ENCODE measurements at places on chromosomes 5 and 9.
A peak's percentile ranks its signal among the peaks of the same experiment; 100 is the strongest.

- peaks cover 27% of the 10 kb centered on the region for H3K4me1 ChIP-seq
- peaks cover 11% of the 10 kb centered on the region for H3K27me3 ChIP-seq
- DNase-seq, result no peak
- H3K36me3 ChIP-seq, result no peaks in the 10 kb centered on the region
- H3K4me3 ChIP-seq, result no peak overlapping the region
- no peak overlapping the region for H3K27ac ChIP-seq
These were observed 83.5 kb downstream of the ARHGAP26 start for GRCh38 chr5:142853682-142854081.

DNA sequence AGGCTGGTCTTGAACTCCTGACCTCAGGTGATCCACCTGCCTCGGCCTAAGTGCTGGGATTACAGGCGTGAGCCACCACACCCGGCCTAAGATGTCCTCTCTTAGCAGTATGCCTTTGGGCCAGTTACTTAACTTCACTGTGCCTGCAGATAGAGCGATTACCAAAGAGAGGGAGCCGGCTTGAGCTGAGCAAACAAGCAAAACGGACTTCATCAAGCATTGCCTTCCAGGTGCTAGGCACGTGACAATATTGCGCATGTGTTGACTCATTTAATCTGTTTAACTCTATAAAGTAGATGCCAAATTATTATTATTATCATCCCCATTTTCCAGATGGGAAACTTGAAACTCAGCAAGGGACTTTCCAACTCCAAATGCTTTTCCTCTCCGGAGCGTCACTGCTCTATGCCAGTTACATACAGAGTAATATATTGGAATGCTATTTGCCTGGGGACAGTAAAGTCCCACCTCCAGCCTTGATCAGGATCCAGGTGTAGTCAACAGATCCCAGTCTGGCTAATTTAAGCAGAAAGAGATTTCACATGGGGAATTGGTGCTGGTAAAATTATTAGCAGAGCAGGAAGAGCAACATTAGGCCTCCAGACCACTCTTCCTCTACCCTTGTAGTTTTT is 5.6 kb upstream of the C9orf152 start:
- no peak overlapping the region for H3K27ac ChIP-seq
- peaks cover 1% of the 10 kb centered on the region for H3K4me1 ChIP-seq
- no peak for DNase-seq

DNA sequence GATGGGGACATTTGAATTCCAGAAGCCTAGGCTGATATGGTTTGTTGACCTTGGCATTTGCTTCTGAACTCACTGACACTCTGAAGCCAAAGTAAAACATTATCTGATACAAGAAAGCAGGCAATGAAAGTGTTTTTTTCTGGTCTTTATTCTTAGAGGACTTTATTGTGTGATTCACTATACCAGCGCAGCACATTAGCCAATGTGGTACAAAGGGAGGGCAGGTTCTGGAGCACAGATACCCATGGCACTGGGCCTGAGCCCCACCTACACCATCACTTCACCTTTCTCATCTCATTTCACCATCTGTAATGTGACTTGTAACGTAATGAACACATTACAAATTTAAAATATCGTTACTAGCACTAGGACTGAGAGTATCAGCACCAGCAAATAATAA is 89.7 kb upstream of the ZNF366 start:
- no peak overlapping the region for H3K27ac ChIP-seq
- peaks cover 12% of the 10 kb centered on the region for H3K36me3 ChIP-seq
- no peak overlapping the region for H3K4me3 ChIP-seq
- no peak for DNase-seq
- H3K4me1 ChIP-seq, result peaks cover 13% of the 10 kb centered on the region

- no peak overlapping the region for H3K27ac ChIP-seq
- no peak for DNase-seq
- H3K4me3 ChIP-seq, result no peak overlapping the region
- H3K36me3 ChIP-seq, result no peaks in the 10 kb centered on the region
- peaks cover 1% of the 10 kb centered on the region for H3K4me1 ChIP-seq
- H3K27me3 ChIP-seq, result no peaks in the 10 kb centered on the region
These were observed 455.4 kb downstream of the EBF1 start for GRCh38 chr5:158644301-158644700.

DNA sequence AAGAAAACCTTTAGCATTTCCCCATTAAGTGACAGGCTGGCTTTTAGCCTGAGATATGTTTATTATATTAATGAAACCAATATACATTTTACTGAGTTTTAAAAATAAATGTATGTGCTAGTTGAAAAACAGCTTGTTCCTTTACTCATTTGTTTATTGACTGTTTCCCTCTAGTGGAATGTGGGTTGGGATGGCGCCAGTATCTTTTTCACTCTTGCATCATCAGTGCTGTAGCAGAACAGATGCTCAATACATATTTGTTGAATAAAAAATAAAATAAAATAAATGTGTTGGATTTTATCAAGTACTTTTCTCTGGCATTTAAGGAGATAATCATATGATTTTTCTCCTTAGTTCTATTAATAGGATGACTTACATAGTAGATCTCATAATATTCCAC is 43.0 kb downstream of the FSTL4 start:
- no peak overlapping the region for H3K4me3 ChIP-seq
- H3K4me1 ChIP-seq, result no peaks in the 10 kb centered on the region
- H3K27ac ChIP-seq, result no peak overlapping the region
- no peak for DNase-seq

- H3K4me1 ChIP-seq, result peaks cover 40% of the 10 kb centered on the region
- H3K4me3 ChIP-seq, result no peak within 1 kb of the TSS
- DNase-seq, result no peak
- peaks cover 4% of the 10 kb centered on the region for H3K27me3 ChIP-seq
- peak within 1 kb of the TSS; percentile 96 for H3K27ac ChIP-seq
These were observed at the start of gene FGF1 for GRCh38 chr5:142685418-142686209. FGF1 (minus strand) TSS chr5:142686090; CDS start chr5:142614127, 71,963 bp downstream.

DNA sequence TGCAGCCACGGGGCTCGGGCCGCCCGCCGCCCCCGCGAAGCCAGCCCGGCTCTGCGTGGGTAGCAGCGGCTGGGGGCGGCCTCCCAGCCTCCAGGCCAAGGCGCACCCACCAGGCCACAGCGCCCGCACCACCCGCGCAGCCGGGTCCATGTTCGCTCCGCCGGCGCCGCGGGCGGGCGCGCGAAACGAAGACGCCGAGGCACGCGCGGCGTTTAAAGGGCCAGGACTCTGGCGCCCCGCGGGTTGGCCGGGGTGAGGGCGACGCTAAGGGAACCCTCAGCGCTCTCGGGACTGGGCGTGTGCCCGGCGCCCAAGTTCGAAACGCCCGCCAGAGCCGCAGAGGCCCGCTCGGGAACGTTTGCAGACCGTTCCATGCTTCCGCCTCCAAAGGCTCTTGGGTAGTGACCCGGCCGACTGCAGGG is at the start of gene PTGES2:
Gene PTGES2 (minus strand): TSS at position 162 of the 422 bp plus-strand sequence. CDS start 12 bp downstream, at position 150.
- peaks cover 12% of the 10 kb centered on the region for H3K27me3 ChIP-seq
- peak within 1 kb of the TSS; percentile 99 for H3K4me3 ChIP-seq
- H3K36me3 ChIP-seq, result peaks cover 5% of the 10 kb centered on the region
- H3K4me1 ChIP-seq, result peaks cover 38% of the 10 kb centered on the region

- H3K4me3 ChIP-seq, result no peak overlapping the region
- no peak overlapping the region for H3K27ac ChIP-seq
- H3K4me1 ChIP-seq, result no peaks in the 10 kb centered on the region
- no peak for DNase-seq
- no peaks in the 10 kb centered on the region for H3K27me3 ChIP-seq
- H3K36me3 ChIP-seq, result peaks cover 14% of the 10 kb centered on the region
These were observed 83.3 kb downstream of the GIN1 start for GRCh38 chr5:103036601-103037000.

- no peak overlapping the region for H3K4me3 ChIP-seq
- no peaks in the 10 kb centered on the region for H3K27me3 ChIP-seq
- H3K36me3 ChIP-seq, result peaks cover 73% of the 10 kb centered on the region
- DNase-seq, result no peak
These were observed 68.2 kb downstream of the NAA35 start for GRCh38 chr9:86009133-86009532.

- no peak overlapping the region for H3K4me3 ChIP-seq
- no peaks in the 10 kb centered on the region for H3K36me3 ChIP-seq
- no peak overlapping the region for H3K27ac ChIP-seq
- H3K4me1 ChIP-seq, result peaks cover 4% of the 10 kb centered on the region
- no peak for DNase-seq
These were observed 979.1 kb upstream of the CTNND2 start for GRCh38 chr5:12883395-12883794.

- no peak for DNase-seq
These were observed 367.9 kb downstream of the CYLC2 start for GRCh38 chr9:103362986-103363385.

- H3K27ac ChIP-seq, result peak overlapping the region; percentile 13
- peaks cover 3% of the 10 kb centered on the region for H3K27me3 ChIP-seq
- H3K4me1 ChIP-seq, result peaks cover 6% of the 10 kb centered on the region
- DNase-seq, result no peak
These were observed 28.6 kb upstream of the SPATA31E1 start for GRCh38 chr9:87853876-87854579.

- DNase-seq, result no peak
- no peaks in the 10 kb centered on the region for H3K27me3 ChIP-seq
- H3K36me3 ChIP-seq, result no peaks in the 10 kb centered on the region
- peak overlapping the region; percentile 8 for H3K27ac ChIP-seq
These were observed 33.4 kb downstream of the GCNT4 start for GRCh38 chr5:75018805-75019587.

DNA sequence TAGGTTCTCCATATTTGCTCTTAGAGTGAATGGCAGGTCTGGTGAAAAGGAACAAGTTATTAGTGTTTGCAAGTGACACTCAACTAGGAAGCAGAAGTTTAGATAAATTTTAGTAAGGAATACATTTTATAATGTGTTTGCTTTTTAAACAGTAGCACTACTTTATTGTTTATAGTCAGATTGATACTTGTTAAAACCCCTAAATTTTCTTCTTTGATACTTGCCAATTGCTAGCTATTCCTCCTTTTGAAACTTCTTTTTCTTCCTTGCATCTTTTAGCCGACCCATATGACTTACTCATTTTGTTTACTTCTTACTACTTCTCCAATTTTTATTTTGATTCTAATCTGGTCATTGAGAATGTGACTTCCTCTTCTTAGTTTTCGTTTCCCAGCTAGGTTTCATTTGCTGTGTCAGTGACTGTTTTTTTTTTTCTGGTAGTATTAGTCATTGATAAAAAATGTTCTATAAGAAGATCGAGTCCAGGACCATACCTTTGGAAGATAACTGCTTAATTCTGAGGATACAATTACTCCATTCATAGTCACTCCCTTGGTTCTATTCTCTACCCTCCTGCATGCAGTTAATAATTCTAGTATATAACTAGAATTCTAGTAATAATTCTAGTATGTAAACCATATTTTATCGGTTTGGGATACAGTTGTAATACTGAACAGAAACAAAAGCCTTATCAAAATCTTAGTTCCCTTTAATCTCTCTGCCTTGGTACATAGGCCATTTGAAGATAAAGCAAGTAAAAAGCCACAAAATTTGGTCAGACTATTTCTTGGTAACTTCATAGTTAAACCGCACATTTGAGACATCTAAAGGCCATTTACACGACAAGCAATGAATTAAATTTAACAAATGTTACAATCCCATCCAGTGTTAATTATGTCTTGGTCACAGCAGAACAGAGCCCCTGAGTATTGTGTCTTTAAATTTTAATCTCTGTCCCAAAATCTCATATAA is 2.8 kb upstream of the RICTOR start:
- DNase-seq, result no peak
- H3K4me3 ChIP-seq, result no peak overlapping the region
- peaks cover 4% of the 10 kb centered on the region for H3K27me3 ChIP-seq

DNA sequence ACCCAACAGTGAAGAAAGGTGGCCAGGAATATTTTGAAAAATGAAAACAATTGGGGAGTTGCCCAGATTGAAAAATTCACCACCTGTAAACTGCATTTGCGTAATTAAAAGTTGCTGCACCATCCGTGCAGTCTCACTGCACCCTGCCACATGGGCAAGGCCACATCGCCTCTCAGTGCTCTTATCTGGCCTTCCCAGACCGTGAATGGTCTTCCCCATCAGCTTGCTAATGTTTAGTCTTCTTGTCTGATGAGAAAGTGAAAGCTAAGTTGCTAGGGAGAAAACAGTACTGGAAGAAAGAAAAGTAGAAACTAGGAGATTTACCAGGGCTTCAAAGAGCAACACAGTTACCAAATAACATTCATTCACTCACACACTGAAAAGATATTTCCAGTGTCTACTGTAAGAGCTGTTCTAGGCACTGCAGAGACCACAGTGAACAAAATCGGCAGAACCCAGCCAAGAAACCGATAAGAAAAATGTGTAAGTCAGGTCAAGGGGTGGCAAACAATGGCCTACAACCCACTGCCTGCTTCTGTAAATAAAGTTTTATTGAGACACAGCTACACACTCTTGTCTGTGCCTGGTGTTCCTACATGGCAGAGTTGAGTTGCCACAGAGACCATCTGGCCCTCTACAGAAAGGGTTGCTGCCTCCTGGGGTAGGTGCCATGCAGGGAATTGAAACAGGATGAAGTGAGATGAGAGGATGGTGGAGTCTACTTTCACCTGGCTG is 51.2 kb upstream of the CTSL start:
- no peaks in the 10 kb centered on the region for H3K27me3 ChIP-seq
- peak overlapping the region; percentile 40 for H3K27ac ChIP-seq
- DNase-seq, result no peak
- H3K4me3 ChIP-seq, result no peak overlapping the region

GRCh38 chr9:70451765-70452164 is 37.3 kb upstream of the KLF9 start:
- no peaks in the 10 kb centered on the region for H3K27me3 ChIP-seq
- no peaks in the 10 kb centered on the region for H3K36me3 ChIP-seq
- DNase-seq, result no peak
- no peak overlapping the region for H3K4me3 ChIP-seq
- H3K4me1 ChIP-seq, result peaks cover 12% of the 10 kb centered on the region

DNA sequence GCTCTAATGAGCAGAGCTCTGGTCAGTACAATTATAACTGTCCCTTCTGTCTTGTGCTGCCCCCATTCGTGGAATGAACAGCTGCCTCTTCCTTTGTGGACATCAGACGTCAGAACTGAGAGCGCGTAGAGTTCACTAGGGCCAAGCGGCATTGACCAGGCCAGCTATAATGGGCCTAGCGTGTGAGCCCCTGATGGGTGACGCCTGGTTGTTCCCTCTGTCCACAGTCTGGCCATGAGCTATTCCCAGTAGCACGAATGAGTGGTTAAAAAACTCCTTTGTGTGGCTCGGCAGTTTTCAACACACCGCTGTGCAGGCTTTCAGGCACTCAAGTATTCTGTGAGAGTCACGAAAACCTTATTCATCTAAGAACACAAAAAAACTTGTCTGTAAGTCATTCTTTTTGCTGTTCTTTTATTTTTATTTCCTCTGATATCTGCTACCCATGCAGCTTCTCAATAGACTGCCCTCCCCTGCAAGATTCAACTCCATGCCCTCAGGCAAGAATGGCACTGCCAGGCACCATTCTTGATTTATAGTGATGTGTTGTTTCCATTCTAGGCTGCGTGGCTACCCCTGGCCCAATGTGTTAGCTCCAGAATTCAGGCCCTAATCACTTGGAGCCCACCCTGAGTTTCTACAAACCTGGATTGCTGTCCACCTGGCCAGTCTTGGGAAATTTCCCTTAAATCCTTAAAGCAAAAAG is 52.5 kb downstream of the ANKDD1B start:
- H3K4me3 ChIP-seq, result no peak overlapping the region
- DNase-seq, result no peak
- H3K36me3 ChIP-seq, result no peaks in the 10 kb centered on the region

- no peak overlapping the region for H3K27ac ChIP-seq
- DNase-seq, result no peak
- no peaks in the 10 kb centered on the region for H3K36me3 ChIP-seq
- no peaks in the 10 kb centered on the region for H3K4me1 ChIP-seq
- H3K27me3 ChIP-seq, result peaks cover 3% of the 10 kb centered on the region
- no peak overlapping the region for H3K4me3 ChIP-seq
These were observed 738.2 kb downstream of the BRINP1 start for GRCh38 chr9:118630931-118631595.

Data from nephron progenitor cell (in vitro differentiated cells).